ENCODE measurements at places on chromosomes 6 and 20. TPM values are rescaled to one million over a fixed set of nuclear protein-coding genes. Genes with fewer than 3 reads are reported as not detected.

The TFAP2C gene
- 0.18 TPM for polyA plus RNA-seq

The PRSS35 gene
- 6.8 TPM for polyA plus RNA-seq

The CAGE1 gene
- polyA plus RNA-seq, result not detected

The NFATC2 gene
- polyA plus RNA-seq, result 2.2 TPM

The SULF2 gene
- polyA plus RNA-seq, result 406 TPM

Measured in ovary (tissue), 10 donors.